Stimulated activated CD8-positive, alpha-beta memory T cell treated with anti-CD3 and anti-CD28 coated beads, Interleukin-12 subunit alpha, Interleukin-12 subunit beta, amount 100 ng/mL, for 1 hour (primary cell): ENCODE measurements at places on chromosomes 12 and 14.

DNA sequence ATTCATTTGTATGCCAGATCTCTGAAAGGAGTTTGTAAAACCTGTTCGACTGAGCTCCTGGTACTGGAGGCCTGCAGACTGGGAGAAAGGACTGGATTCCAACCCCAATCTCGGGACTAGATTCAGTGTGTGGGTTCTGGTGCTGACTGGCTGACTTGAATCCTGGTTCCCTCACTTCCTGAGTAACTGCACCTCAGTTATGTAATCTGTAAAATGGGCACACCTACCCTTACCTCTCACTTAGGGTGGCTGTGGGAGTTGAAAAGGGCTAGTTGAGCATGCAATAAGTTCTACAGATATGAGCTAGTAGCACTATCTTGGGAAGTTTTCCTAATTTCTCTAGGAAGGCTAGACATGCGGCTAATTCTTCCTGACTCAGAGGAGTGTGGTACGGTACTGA lies 621.3 kb upstream of the TBX3 start:
- DNase-seq = no peak

DNA sequence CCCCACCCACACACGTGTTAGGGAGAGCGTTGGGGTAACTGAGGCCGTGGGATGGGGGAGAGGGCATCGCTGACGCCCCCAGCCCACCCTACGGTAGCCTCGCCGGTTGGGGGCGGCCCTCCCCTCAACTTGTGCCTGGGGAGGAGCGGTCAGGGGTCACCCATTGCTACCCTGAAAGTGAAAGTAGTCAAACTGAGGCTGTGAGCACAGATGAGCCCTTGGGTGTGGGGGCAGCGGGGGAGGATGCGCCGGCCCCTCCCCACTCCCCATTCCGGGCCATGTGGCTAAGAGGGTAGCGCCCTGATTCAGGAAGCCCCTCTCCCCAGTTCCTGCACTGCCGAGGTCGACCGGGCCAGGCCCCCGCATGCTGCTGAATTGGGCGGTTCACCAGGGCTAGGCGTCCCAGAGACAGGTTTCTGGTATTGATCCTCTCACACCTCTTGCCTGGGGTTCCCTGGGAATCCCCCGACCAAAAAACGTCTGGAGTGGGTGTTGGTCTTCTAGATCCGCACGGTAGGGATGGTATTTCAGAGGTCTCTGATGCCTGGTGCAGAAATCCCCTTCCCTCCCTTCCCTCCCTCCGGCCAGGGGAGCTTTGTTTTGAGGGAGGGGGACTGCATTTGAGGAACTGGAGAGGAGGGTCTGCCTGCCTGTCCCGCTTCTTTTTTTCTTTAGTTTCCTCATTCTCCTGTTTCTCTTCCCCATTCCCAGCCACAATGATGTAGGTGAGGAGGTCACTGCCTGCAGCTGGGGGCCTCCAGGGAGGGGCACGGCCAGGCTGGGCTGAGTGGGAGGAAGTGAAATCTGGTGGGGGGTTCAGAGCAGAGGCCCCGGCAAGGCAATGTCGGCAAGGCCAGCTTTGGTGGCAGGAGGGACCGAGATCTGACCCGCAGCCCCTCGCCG lies 1.0 kb downstream of the SH2B3 start:
- no peak for DNase-seq

GRCh38 chr14:54570047-54570446 lies 3.1 kb downstream of the SAMD4A start:
- DNase-seq = no peak

GRCh38 chr12:41205070-41205709 lies 17.1 kb downstream of the PDZRN4 start:
- DNase-seq = no peak

DNA sequence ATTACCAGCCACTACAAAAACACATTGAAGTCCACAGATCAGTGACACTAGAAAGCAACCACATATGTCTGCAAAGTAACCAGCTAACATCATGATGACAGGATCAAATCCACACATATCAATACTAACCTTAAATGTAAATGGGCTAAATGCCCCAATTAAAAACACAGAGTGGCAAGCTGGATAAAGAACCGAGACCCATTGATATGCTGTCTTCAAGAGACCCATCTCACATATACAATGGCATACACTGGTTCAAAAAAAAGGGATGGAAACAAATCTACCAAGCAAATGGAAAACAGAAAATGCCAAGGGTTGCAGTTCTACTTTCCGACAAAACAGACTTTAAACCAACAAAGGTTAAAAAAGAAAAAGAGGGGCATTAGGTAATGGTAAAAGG lies 307.7 kb downstream of the GPHN start:
- DNase-seq = no peak

- no peak for DNase-seq
Observed at GRCh38 chr12:109737631-109738030, 24.0 kb downstream of the FAM222A start.

DNA sequence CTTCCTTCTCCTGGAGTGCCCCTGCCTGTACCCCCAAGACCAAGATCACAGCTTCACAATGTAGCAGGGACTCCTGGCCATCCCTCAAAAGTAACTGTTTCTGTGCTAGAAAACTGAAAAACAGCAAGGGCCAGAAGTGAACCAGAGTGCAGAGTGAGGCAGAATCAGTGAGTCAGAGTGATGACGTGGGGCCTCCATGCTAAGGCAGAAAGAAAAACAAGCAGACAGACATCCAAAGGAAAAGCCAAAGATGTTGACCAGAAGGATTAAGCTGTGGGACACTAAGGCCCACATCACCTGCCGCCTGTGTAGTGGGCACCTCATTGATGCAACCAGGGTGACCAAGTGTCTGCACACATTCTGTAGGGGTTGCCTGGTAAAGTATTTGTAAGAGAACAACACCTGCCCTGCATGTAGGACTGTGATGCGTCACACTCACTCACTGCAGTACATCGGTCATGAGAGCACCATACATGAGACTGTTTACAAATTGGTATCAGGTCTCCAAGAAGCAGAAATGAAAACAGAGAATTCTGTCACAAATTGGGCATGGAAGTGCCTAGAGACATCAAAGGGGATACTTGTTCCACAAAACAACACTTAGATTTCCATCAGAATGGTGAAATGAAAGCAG lies 51.2 kb downstream of the ARMH4 start:
- DNase-seq = no peak

GRCh38 chr12:68633614-68634558 lies 23.2 kb downstream of the RAP1B start:
- no peak for DNase-seq

DNA sequence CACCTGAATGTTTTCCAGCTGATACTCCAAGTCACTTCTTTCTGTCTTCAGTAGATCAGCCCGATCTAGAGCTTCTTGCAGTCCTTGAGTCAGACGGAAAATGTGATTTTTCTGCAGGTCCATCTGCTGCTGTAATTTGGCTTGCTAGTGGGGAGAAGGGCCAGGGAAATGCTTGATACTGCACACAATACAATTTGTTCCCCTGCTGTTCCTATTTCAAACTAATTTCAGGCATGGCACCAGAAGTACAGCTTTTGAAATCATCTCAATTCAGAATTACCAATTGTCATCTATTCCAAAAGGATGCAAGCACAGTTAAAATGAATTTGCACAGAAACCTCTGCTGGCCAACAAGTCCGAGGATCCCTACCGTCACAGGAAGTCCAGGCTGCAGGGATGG lies 53.4 kb downstream of the PRKAB1 start:
- DNase-seq = no peak

GRCh38 chr14:71905031-71905430 lies 27.2 kb upstream of the RGS6 start:
- DNase-seq = no peak

- DNase-seq = no peak
Observed at GRCh38 chr14:64899958-64900357, 14.3 kb upstream of the CHURC1 start.

DNA sequence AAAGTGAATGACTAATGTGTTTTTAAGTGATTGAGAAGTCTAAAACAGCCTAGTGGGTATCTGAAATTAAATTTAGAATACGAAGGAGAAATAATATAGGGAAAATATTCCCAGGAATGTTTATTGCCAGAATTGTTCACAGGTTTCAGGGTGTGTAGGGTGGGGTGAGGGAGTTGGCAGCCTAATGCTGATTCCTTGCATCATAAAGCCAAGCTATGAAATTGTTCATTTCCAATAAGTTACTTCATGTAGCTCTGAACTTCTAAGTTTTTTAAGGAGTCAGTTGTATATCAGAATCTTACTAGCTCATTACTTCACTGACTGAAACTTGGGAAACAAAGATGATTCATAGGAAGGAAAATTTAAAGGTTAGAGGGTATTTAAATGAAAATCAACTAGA lies 56.4 kb downstream of the RAB35 start:
- DNase-seq = no peak

DNA sequence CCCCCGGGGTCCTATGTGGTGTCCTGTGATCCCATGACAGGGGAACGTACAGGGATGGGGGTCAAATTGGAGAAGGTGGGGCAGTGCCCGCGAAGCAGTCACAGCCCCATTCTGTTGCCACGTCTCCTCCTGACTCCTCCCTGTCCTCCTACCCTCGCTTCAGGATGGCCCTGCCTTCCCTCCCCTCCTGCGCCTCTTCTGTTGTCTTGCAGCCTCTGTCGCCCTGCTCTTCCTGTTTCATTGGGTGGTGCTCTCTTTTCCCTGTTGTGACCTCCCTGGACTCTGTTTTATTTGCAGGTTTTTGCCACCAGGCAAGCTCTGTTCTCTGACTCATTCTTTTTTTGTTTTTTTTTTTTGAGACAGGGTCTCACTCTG lies 18.7 kb downstream of the CABP1 start:
- no peak for DNase-seq

GRCh38 chr12:117282490-117282889 lies 78.9 kb downstream of the NOS1 start:
- no peak for DNase-seq

DNA sequence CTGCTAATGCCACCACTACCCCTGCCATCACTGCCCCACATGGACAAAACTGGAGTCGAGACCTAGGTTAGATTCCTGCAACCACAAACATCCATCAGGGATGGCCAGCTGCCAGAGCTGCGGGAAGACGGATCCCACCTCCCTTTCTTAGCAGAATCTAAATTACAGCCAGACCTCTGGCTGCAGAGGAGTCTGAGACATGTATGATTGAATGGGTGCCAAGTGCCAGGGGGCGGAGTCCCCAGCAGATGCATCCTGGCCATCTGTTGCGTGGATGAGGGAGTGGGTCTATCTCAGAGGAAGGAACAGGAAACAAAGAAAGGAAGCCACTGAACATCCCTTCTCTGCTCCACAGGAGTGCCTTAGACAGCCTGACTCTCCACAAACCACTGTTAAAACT lies 7.1 kb upstream of the OAS2 start:
- DNase-seq = no peak

DNA sequence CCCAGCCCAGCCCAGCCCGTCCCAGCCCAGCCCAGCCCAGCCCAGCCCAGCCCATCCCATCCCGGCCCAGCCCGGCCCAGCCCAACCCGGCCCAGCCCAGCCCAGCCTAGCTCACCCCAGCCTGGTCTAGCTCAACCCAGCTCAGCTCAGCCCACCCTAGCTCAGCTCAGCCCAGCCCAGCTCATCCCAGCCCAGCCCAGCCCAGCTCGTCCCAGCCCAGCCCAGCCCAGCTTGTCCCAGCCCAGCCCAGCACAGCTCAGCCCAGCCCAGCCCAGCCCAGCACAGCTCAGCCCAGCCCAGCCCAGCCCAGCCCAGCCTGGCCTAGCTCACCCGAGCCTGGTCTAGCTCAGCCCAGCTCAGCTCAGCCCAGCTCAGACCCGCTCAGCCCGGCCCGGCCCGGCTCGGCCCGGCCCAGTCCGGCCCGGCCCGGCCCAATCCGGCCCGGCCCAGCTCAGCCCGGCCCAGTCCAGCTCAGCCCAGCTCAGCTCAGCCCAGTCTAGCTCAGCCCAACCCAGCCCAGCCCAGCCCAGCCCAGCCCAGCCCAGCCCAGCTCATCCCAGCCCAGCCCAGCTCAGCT lies 184.7 kb downstream of the TMEM121 start:
- DNase-seq = no peak

DNA sequence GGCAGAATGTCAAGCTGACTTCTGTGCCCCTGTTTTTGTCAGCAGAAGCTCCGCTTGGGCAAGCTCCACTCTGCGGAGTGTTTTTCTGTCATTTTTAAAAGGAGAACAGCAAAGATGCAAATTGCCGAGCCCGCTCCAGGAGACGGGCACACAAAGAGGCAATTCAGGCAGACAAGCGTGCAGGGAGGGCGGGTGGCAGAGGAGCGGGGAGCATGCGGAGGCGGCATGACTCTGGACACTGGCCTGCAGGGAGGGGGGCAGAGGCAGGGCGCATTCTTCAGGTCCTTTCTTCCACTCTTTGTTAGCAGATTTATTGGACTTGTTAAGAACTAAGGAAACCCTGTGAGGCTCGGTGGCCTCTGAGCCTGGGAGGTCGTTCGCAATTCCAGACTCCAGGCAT lies 187.3 kb upstream of the RMST start:
- no peak for DNase-seq

DNA sequence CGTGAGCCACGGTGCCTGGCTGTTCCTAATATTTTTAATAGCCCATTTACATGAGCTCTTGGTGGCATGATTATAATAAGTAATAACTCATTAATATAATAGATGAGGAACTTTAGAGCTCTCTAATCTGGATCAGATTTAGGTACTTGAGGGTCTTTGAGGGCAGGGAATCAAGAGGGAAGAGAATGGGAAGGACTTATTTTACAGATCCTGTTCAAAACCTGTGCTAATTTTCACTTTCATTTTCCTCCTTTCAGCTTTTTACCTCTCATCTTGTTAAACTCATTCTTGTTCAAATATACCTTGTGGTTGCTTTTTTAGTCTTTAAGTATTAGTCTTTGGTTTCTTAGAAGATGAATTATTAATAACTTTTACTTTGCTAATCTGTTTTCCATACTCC lies 5.6 kb downstream of the NECAP1 start:
- DNase-seq = no peak

GRCh38 chr14:33461036-33461435 lies 489.8 kb downstream of the EGLN3 start:
- no peak for DNase-seq

DNA sequence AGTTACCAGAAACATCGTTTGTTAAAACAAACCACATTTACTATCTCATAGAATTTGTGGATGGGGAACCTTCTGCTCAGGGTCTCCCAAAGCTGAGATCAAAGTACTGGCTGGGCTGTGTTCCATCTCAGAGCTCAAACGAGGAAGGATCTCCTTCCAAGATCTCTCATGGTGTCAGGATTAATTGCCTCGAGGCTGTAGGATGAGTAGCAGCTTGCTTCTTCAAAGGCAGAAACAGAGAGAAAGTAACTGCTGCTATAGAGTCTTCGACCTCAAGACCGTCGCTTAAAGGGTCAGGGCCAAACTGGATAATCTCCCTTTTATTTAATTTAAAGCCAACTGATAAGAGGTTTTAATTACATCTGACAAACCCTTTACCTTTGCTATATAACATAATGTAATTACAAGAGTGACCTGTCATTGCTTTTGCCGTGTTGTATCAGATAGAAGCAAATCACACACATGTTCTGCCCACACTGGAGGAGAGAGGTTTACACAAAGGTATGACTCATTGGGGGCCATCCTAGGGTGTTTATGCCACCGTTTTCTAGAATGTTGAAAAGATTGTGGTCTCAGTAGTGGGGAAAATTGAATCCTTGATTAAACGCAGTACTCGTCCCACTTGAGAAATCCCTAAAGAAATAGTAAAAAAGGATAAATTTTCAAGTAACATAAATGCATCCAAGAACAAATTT lies 868.8 kb upstream of the TMEM132C start:
- no peak for DNase-seq
